Cardiac septum (tissue), 1 donor: ENCODE measurements at places on chromosomes 6 and 20. TPM values are rescaled to one million over a fixed set of nuclear protein-coding genes. Genes with fewer than 3 reads are reported as not detected.
A peak's percentile ranks its signal among the peaks of the same experiment; 100 is the strongest.

Gene GTSF1L
- not detected for total RNA-seq

Gene PPP1R14C
- 91.5 TPM for total RNA-seq

Gene KIAA0408
- total RNA-seq: 0.51 TPM

Gene SLC22A2
- not detected for total RNA-seq

Gene CGAS
- total RNA-seq: 2.0 TPM

Gene JPH2
- total RNA-seq: 182 TPM

Gene DPPA5
- total RNA-seq: not detected

Gene AKAP12
- total RNA-seq: 15.4 TPM

Gene CPNE1
- total RNA-seq: 77.9 TPM

Gene TRPC4AP
- 34.9 TPM for total RNA-seq

Gene MUC21
- total RNA-seq: not detected

Gene OLIG3
- total RNA-seq: not detected

Gene RGS17
- total RNA-seq: 0.43 TPM

Gene LY6G6F
- not detected for total RNA-seq

- no peak for DNase-seq
Measured at GRCh38 chr20:23151008-23151703, 65.0 kb upstream of the CD93 start.

GRCh38 chr6:21912151-21912832, 318.7 kb downstream of the SOX4 start:
- DNase-seq: no peak

GRCh38 chr6:154673919-154674318, 59.3 kb upstream of the SCAF8 start:
- no peak for DNase-seq

DNA sequence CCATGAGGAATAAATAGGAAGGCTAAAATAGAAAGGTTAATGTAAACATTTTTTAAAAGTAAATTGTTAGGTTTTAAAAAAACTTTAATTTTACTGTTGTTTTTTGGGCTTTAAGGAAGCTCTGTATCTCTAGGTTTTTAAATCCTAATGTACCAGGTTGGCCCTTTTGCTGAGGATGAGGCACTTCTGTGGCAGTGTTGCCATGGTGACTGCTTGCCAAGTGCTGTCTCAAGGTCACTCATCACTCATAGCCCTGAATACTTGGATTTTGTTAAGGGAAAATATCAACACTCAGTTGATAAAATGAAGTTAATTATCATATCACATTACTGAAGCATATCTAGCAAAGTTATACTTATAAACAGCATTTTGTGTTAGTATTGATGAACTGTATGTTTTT, 50.2 kb downstream of the NCOA3 start:
- DNase-seq: no peak

GRCh38 chr6:107495971-107496370, 6.1 kb downstream of the SOBP start:
- no peak for DNase-seq

GRCh38 chr6:139757784-139758183, 383.3 kb upstream of the CITED2 start:
- DNase-seq: no peak

GRCh38 chr20:48471759-48472408, 355.9 kb downstream of the PREX1 start:
- no peak for DNase-seq

DNA sequence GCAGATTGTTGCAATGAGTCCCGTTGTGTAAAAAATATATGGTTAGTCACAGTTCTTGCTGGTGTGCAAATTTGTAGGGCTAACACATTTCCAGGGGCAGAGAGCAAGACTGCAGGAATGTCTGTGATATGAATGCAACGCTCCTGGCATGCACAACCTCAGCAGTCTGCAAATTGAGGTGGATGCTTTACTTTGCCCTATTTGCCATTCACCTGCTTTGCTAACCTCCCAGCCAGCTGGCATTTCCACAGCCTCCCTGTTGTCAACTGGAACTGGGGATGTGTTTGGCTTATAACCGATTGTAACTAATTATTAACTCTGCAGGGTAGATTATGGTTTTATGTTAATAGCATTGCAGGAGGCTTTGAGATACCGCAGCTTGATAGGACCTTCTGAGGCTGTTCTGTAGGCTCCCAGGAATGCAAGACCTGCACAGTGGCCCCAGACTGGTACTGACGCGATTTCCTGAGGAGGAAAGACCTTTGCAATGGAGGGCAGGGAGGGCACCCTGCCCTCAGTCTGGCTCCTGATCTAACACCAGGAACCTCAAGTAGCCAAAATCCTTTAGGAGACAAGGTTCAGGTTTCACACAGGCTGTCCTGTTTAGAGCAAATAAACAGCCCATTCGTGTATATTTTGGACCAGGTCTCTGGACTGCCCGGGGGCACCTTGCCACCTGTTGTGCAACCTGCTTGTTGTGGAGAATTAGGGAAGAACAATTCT, 53.4 kb downstream of the EDN1 start:
- no peak for DNase-seq

- DNase-seq: no peak
Measured at GRCh38 chr6:160428818-160429619, 80.8 kb downstream of the SLC22A3 start.

DNA sequence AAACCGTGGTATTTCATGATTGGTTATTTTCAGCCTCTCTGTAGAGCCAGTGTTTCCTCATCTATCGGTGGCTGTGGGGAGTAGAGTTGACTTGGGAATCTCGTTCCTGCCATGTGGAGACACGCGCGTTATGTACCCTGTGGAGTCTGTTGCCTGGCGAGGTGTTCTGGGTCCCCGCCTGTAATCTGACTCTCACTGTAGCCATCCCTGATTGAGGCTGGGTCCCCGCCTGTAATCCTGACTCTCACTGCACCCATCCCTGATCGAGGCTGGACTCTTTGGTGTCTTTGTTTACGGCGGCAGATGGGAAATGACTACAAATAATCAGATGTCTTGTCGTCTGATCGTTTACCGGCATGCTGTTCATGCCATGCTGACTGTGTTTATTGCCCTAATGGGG, 153.9 kb downstream of the DTNBP1 start:
- DNase-seq: no peak

DNA sequence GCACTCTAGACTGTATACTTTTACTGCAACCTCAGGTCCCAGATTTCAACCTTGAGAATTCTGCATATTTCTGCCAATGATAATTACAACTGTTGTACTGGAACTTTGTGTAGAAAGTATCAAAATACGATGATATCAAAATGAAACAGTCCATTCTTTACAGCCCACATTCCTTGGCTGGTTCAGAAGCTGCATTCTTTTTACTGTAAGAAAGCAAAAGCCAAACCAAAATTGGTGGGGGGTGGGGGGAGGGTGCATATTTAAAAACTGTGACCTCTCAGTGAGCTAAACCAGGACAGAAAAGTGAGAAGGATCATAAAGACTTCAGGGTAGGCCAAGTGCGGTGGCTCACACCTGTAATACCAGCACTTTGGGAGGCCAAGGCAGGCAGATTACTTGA, 41.8 kb upstream of the UBR2 start:
- no peak for DNase-seq

DNA sequence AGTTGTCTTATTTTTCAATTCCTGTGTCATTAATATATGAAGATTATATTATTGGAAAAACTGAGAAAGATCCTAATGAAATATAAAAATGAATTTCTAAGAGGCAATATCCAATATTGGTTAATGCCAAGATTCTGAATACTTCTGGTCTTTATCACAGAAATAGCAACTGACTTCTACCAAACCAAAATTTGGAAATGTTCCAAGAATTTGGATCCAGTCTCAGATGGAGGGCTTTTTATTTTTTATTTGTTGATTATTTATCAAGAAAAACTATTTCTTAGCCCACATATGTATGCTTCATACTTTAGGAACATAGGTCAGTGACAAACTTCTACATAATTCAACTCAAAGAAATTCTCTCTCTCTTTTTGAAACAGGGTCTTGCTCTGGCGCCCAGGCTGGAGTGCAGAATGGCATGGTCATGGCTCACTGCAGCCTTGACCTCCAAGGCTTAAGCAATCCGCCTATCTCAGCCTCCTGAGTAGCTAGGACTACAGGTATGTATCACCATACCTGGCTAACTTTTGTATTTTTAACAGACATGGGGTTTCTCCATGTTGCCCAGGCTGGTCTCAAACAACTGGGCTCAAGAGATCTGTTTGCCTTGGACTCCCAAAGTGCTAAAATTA, 13.1 kb downstream of the NUP43 start:
- no peak for DNase-seq

DNA sequence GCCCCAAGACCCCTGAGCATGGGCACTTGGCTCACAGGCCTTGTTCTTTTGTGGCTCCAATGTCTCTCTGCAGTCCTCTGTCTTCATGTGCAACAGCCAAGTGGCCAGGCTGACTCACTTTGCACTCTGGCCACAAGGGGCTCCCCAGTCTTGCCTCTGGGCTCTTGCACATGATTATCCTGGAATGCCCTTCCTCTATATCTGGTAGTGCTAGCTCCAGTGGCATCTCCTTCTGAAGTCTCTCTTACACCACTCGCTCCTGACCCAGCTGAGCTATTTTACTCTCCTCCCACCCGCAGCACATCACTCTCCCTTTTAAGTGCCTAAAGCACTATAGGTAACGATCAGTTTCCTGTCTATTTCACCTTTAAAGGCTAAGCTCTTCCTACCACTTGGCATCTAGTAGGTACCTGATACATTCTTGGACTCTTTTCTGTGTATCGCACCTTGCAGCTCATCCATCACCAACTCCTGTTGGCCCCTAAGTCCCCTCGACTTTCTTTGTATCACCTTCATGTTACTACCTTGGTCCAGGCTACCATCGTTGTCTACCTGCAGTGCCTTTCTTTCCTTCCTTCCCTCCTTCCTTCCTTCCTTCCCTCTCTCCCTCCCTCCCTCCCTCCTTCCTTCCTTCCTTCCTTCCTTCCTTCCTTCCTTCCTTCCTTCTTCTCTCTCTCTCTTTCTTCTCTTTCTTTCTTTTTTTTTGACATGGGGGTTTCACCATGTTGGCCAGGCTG, 211.9 kb upstream of the RNF24 start:
- DNase-seq: no peak

DNA sequence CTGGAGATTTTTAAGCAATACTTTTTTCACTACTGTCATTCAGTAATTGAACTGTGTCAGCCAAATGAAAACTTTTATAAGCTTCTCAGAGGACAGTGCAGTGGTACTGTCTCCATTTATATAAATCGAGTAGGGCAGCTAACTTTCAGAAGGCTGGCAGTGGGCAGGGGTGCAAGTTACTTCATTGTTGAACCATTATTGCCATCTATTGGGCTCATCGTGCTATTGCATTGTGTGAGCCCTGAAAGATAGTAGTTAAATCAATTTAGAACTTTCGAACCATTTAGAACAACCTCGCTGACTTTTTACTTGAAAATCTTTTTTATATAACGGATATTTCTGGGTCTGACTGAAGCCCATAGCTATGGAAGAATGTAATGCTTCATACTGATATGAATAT, 347.8 kb upstream of the PLCB4 start:
- DNase-seq: no peak

- peak; percentile 84 for DNase-seq
Measured at GRCh38 chr6:42028234-42029061, 21.9 kb upstream of the TAF8 start.

GRCh38 chr6:22078802-22079545, 217.9 kb downstream of the PRL start:
- DNase-seq: no peak

- peak; percentile 53 for DNase-seq
Measured at GRCh38 chr20:51350941-51351631, 191.4 kb downstream of the NFATC2 start.

DNA sequence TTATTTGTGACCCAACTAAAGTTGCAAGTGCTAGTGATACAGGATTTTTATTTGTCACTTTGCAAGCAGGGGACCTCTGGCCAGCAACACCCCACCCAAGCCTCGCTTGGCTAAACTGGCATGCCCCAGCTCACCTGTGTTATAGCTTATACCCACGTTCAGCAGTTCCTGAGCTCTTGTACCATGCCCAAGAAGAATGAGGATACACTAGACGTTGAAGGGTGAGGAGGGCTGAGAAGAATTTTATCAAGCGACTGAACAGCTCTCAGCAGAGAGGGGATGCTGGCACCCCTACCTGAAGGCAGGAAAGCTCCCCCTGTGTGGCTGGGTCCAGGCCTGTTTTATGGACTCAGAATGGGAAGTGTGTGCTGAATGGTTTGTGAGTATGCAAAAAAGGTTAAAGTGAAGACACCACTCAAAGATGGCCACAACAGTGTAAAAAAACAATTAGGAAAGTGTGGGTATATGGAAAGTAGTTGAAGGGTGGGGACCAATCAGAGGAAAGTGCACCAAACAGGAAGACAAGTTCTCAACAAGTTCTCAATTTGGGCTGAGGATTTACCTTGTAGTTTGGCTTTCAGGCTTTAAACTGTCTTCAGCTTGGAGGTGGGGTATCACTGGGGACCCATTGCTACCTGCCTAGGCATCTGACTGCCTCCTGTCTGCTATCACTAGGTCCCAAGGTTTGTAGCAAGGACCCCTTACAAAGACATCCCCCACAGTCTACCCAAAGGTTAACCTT, 15.0 kb downstream of the BTN2A1 start:
- no peak for DNase-seq

- DNase-seq: no peak
Measured at GRCh38 chr6:90186637-90187371, 109.8 kb downstream of the BACH2 start.

- DNase-seq: no peak
Measured at GRCh38 chr20:944774-945410, 28.8 kb upstream of the ANGPT4 start.

- no peak for DNase-seq
Measured at GRCh38 chr20:45229264-45230056, 8.3 kb downstream of the SEMG2 start.

DNA sequence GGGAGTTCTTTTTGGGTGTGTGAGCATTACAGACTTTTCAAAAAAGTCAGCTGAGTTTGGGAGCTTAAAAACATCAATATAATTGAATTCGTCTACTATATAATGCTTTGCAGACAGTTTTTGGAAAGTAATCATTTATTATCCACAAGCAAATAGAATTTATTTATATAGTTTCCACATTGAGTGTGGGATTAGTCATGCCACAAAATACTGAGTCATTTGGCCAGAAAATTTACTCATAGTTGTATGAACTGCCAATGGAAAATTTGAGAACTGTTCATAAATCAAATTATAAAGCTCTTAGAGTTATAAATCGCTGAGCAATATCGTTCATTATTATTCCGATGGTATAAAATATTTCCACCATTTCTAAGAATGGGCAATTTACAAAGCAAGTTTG, 5.0 kb downstream of the BEND6 start:
- DNase-seq: no peak

GRCh38 chr6:113635222-113635986, 221.7 kb upstream of the MARCKS start:
- DNase-seq: no peak

- DNase-seq: no peak
Measured at GRCh38 chr6:154792761-154793160, 59.5 kb downstream of the SCAF8 start.

GRCh38 chr6:128659878-128660622, 139.7 kb upstream of the PTPRK start:
- no peak for DNase-seq

- no peak for DNase-seq
Measured at GRCh38 chr20:38104285-38104684, 60.8 kb downstream of the TGM2 start.

GRCh38 chr20:25073544-25073943, 8.4 kb downstream of the VSX1 start:
- peak; percentile 24 for DNase-seq
